ENCODE measurements at places on chromosomes 13 and 19. TPM values are rescaled to one million over a fixed set of nuclear protein-coding genes. Genes with fewer than 3 reads are reported as not detected.
A peak's percentile ranks its signal among the peaks of the same experiment; 100 is the strongest.

GRCh38 chr13:34153428-34154180 is 335.7 kb downstream of the RFC3 start:
- no peak for DNase-seq

DNA sequence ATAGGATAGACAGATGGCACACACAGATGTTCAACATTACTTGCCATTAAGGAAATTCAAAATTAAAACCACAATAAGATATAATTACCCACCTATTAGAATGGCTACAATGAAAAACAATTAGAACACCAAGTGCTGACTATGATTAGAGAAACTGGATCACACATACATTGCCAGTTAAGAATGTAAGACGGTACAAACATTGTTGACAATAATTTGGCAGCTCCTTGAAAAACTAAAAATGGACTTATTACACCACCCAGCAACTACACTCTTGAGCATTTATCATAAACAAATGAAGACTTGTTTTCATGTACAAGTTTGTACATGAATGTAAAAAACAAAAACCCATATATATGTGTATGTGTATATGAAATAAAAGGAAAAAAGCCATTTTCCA is 13.7 kb downstream of the ZNF461 start:
- DNase-seq = no peak

GRCh38 chr13:32007494-32007893 is 24.1 kb upstream of the FRY start:
- no peak for DNase-seq

DNA sequence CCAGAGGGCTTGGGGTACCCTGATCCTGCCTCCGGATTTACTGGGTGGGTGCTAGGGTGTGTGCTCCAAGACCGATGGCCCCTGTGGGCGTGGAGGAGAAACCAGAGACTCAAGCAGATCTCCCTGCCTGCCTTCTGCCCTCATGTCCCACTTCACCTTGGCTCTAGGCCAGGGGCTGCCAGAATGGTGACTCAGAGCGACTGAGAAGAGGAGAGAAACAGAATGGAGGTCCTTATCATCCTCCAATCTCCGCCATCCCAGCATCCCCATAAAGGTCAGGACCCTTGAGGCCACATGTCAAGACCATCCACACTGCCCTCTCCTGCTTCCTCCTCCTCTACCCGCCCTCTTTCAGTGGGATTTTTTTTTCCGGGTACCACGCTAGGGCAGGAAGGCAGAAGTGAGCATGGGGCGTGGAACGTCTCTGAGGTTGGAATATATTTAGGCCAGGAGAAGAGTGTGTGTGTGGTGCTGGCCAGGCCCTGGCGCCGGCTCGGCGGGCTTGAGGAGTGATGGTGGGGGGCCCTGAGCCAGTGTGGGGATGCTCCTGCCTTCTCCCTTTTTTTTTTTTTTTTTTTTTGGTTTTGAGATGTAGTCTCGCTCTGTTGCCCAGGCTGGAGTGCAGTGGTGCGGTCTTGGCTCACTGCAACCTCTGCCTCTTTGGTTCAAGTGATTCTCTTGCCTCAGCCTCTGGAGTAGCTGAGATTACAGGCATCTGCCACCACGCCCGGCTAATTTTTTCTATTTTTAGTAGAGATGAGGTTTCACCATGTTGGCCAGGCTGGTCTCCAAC is 22.3 kb downstream of the IER2 start:
- peak; percentile 88 for DNase-seq

The KL gene
- 1.4 TPM for total RNA-seq

GRCh38 chr19:42422901-42423461 is 4.2 kb downstream of the LIPE start:
- DNase-seq = no peak

DNA sequence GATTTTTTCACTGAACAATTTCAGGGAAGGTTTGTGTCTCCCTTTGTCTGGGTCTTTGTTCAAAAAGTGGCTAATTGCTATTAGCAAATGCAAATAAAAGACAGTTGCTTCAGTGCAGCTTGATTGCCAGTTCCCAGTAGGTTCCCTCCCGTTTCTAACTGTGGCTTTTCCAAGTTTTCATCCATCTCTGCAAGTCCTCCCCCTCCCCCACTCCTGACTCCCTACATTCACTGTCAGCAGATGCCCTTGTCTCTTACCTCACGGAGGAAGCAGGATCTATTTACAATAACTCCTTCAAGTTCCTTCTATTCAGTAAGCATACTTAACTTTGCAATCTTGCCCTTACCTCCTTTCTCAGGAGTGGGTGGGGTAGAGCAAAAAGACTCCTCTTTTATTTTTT is 55.4 kb upstream of the SCEL start:
- no peak for DNase-seq

DNA sequence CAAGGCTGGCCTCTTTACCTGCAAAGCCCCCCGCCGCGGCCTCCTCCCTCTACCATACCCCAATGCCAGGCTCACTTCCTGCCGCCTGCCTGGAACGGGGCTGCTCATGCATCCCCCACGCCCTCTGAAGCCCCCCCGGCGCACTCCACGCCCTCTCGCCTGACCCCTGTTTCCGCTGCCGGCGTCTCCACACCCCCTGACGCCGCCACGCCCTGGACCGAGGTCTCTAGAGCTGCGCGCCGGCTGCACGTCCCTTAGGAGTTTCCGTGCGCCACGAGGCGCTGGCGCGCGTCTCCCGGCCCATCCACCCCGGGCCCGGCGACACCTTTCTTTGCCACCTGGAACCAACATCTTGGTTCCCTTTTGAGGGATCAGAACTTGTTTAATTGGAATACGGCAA is 16.0 kb downstream of the DPRX start:
- no peak for DNase-seq

The ANKRD10 gene
- total RNA-seq = 45.3 TPM

DNA sequence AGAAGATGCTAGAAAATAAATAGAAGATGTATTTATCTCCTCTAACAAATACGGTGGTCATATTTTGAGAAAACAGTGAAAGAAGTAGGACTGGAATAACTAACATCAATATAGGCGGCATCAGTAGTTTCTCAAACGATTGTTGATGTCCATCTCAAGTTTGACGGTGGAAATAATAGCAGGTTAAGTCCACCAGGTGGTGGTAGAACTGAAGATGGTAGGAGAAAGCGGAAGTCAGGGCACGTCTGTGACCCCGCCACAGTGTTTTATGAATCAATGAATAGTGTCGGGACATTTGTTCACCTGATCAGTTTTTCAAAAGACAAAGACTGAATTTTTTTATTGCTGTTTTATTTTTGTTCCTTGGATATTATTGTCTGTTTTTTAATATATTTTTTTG is 706.4 kb upstream of the SLC10A2 start:
- DNase-seq = no peak

DNA sequence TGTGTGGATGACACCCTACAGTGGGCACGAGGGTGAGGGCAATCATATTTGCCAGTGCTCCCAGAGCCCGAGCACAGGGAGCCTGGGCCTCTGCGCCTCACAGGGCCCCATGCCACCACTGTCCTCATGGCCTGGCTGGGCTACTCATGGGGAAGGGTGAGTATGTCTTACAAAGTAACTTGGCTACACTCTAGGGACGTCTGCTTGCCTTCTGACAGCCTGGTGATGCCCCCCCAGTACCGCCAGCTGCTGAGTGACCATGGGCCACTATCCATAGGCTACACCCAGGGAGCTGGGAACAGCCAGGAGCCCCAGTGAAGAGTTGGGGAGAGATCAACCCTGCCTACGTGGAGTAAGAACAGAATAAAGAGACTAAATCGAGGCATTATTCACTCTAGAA is 78.8 kb downstream of the SERP2 start:
- DNase-seq = no peak

The CPB2 gene
- total RNA-seq = not detected

Measured in Right ventricle myocardium superior (tissue), 1 donor.